ENCODE measurements at places on chromosomes 6 and 20.

DNA sequence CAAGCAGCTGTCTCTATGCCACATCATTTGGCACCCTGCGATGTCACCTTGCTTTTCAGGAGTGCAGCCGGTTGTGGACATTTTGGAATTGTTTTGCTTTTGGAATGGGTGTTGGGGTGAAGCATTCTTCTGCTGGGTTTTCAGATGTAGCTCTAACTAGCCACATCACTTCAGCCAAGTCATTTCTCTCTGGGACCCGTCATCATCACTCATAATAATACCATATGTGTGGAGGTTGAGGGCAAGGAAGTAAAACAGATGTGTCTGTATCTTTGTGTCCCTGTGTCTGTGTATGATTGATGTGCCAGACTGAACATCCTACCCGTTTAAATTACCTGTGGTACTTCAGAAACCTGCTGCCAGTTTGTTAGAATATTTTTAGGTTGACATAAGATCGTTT is 49.5 kb upstream of the TULP4 start:
- no peak for DNase-seq

DNA sequence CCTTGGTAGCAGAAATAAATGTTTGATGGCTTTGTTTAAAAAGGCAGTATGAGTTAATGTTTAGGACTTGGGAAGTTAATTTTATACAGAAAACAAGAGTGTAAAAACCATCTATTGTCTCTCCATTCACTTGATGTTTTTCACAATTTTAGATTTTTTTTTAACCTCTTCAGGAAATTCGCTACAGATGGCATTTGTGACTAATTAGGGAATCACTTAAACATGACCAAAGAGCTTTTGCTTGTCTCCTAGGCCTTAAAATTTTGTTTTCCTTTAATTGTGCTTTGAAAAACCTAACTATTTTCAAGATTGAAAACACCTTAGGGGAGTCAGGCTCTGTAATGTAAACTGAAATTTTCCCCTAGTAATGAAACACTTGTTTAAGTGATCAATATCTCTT is 17.3 kb downstream of the TULP4 start:
- DNase-seq = no peak

DNA sequence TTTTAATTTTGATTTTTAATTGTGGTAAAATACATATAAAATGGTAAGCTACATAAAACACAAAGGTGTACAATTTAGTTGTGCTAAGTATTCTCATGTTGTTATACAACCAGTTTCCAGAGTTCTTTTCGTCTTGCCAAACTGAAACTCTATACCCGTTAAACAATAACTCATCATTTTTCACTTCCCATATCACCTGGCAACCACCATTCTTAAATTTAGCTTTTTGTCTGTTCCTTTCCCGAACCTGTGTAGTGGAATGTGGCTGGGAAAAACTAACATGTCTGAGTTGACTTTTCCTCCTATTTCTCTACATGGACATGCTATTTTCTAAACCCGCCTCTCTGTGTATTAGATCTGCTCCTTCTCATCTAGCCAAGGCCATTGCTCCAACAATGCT is 27.6 kb downstream of the RPRD1B start:
- no peak for DNase-seq

- no peak for DNase-seq
Measured at GRCh38 chr6:26305641-26305969, 59.4 kb upstream of the BTN3A2 start.

GRCh38 chr6:168155821-168156741 is 77.1 kb upstream of the FRMD1 start:
- DNase-seq = no peak

DNA sequence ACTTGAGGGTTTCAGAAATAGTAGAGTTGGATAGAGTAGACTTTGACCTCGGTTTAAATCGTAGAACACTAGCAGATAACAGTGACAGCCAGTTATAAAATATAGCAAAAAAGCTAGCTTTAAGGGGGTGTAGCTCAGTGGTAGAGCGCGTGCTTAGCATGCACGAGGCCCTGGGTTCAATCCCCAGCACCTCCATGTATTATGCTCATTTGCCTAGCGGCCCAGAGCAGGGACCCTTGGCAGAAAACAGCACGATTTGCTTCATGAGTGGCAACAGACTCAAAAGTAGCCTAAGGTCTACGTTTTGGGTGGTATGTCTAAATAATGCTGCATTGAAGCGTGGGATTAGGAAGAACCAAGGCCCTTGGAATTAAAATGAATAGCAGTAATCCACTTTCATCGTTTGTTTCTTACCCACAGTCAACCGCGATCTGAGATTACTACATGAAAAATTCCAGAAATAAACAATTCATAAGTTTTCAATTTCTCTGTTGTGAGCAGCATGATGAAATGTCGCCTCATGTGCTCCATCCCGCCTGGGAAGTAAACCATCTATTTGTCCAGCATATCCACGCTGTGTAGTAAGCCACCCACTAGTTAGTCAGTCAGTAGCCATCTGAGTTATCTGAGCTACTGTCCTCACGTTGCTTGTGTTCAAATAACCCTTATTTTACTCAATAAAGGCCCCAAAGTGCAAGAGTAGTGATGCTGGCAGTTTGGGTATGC is 184.9 kb downstream of the GPX5 start:
- no peak for DNase-seq

DNA sequence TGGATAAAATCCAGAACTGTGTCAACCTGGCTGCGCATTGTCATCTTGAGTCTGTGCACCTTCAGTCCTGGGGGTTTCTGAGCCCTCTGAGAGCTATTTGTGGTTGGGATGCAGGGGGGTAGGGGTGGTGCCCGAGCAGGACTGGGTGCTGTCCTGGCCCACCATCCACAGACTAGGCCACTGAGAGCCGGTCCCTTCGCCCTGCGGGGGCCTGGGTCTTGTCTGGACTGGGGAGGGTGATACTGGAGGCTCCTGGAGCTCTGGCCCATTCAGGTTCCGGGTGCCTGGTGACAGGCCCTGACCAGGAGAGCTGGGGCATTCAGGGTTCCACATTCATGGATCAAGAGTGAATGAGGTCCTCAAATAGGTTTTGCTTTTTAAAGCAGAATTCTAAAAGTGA is 20.9 kb downstream of the SPDEF start:
- no peak for DNase-seq

GRCh38 chr20:61369731-61370520 is 117.9 kb downstream of the CDH4 start:
- no peak for DNase-seq

DNA sequence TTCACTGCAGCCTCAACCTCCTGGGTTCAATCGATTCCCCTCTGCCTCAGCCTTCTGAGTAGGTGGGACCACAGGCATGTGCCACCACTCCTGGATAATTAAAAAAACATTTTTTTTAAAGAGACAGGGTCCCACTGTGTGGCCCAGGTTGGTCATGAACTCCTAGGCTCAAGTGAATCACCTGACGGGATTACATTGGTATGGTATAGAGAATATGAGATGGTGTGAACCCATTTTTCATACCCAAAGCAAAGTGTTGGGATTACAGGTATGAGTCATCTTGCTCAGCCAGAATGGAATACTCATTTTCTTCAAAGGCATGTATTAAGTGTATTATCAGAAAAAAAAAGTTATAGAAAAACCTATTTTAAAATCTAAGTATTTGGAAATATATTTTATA is 114.2 kb downstream of the AHI1 start:
- no peak for DNase-seq

DNA sequence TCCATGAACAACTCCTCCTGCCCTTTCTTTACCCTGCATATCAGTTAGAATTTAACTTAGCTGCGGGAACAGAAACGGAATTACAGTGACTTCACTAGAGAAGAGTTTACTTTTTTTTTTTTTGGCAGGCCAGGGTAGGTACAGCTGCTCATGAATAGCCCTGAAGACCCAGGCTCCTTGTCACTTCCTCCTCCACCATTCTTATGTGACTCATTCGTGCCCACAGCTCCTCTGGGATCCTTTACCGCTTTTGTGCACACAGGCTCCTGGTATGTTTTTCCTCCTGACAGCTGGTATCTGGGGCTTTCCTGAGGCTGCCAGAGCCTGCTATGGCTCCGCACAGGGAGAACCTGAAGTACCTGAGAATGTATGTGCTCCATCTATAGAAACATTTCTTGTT is 3.9 kb upstream of the KCNS1 start:
- DNase-seq = no peak

GRCh38 chr6:123127807-123128206 is 131.8 kb downstream of the CLVS2 start:
- DNase-seq = no peak

DNA sequence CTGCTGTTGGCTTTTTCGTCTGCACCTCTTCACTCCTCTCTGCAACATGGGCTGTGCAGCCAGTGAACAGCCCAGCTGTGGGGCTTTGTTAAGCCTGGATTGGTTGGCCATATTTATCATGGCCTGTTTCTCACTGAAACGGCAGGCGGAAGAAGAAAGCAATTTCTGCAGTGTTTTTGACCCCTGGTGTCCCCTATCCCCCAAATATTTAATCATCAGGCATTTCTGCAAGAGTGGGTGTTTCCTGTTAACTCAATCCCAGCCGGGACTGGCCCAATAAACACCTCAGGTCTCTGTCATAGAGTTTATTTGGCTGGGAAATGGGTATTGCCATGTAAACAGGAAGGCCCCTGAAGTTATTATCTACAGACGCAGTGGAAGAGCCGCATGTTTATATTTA is 174.8 kb upstream of the SUPT3H start:
- no peak for DNase-seq

DNA sequence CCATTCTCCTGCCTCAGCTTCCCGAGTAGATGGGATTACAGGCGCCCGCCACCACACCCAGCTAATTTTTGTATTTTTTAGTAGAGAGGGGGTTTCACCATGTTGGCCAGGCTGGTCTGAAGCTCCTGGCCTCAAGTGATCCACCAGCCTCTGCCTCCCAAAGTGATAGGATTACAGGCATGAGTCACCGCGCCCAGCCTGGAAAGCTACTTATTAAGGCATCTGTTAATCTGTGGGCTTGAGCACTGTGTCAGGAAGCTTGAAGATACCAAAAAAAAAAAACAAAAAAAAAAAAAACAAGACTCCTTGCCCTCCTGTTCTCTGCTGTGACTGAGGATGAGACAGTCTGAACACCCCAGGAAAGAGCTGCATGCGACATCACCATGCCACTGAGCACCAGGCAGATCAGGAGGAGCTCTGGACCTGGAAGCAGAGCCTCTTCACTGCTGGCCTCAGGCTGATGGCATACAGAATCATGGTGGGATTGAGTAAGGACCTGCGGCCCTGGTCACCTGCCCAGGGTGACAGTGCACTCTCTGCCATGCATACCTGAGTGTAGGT is 166.5 kb upstream of the SNX9 start:
- no peak for DNase-seq

- no peak for DNase-seq
Measured at GRCh38 chr6:31720196-31720770, 1.3 kb downstream of the LY6G6C start.

- no peak for DNase-seq
Measured at GRCh38 chr6:166087246-166087645, 80.4 kb downstream of the TBXT start.

GRCh38 chr6:86440608-86441007 is 496.7 kb upstream of the HTR1E start:
- DNase-seq = no peak

- no peak for DNase-seq
Measured at GRCh38 chr6:55826941-55827340, 48.4 kb downstream of the BMP5 start.

- DNase-seq = no peak
Measured at GRCh38 chr6:118565311-118565960, 17.3 kb downstream of the PLN start.

DNA sequence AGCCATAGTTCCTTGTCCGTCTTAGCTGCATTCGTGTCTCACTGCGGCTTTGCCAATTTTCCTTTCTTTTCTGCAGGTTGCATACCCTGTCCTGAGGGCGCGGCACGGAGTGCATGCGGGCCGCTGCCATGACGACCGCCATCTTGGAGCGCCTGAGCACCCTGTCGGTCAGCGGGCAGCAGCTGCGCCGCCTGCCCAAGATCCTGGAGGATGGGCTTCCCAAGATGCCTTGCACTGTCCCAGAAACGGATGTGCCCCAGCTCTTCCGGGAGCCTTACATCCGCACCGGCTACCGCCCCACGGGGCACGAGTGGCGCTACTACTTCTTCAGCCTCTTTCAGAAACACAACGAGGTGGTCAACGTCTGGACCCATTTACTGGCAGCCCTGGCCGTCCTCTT is 17.1 kb upstream of the EFHC1 start:
- DNase-seq = no peak

- no peak for DNase-seq
Measured at GRCh38 chr6:143215363-143215762, 154.7 kb downstream of the AIG1 start.

GRCh38 chr20:47018381-47018780 is 123.7 kb downstream of the EYA2 start:
- no peak for DNase-seq

- DNase-seq = no peak
Measured at GRCh38 chr20:53130795-53131194, 158.6 kb downstream of the TSHZ2 start.

GRCh38 chr6:93182938-93183479 is 236.3 kb downstream of the EPHA7 start:
- DNase-seq = no peak

DNA sequence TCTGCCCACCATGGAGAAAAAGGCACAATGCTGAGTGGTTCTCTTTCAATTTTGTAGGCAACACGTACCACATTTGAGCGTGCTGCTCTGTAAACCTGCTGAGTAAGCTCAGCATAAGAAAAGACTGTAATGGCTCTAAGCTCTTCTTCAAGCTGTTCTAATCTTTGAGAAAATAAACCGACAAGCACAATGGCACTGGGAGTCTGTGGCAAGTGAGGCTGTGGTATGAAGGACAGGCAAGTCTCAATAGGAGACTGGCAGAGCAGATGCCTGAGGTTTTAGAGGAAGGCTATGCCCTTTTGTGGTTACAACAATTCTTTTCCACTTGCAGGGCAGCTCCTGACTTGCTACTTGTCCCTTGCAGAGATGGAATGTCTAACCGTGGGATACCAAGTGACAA is 136.7 kb upstream of the EXOC2 start:
- no peak for DNase-seq

DNA sequence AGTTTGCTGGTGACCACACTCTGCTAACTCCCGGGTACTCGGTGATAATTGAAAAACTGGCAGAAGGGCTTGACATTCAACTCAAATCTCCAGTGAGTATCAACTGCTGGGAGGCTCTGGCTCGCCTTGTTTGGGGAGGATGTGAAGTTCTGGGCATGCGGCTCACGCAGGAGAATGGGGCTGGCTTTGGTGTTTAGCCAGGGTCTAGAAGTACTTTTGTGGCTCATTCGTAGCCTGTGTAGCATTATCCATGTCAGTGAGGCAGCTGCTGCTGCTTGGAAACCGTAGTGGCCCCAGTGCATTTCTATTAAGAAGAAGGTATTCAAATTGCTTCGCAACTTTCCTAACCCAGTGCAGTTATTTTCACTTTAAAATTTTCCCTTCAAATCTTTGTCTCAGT is 52.2 kb downstream of the KDM1B start:
- DNase-seq = no peak
